ENCODE measurements at places on chromosomes 6 and 20.

- no peak for DNase-seq
These were observed 166.4 kb upstream of the IRAK1BP1 start for GRCh38 chr6:78700991-78701390.

DNA sequence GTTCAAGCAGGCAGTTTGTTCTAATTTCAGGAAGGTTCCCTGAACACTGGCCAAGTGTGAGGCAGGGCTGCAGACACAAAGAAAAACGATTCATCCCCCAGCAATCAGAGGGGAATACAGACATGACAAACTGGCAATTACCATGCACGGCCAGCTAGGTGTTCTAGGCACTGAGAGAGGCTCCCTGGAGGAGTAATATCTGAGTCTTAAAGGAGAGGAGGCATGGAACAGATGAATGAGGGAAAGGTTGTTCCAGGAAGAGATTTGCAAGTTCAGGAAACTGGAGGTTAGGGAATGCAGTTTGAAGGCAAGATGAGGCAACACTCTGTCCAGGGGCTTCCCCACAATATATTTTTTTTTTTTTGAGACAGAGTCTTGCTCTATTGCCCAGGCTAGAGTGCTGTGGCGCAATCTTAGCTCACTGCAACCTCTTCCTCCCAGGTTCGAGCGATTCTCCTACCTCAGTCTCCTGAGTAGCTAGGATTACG, 11.1 kb downstream of the RRAGD start:
- DNase-seq: no peak

DNA sequence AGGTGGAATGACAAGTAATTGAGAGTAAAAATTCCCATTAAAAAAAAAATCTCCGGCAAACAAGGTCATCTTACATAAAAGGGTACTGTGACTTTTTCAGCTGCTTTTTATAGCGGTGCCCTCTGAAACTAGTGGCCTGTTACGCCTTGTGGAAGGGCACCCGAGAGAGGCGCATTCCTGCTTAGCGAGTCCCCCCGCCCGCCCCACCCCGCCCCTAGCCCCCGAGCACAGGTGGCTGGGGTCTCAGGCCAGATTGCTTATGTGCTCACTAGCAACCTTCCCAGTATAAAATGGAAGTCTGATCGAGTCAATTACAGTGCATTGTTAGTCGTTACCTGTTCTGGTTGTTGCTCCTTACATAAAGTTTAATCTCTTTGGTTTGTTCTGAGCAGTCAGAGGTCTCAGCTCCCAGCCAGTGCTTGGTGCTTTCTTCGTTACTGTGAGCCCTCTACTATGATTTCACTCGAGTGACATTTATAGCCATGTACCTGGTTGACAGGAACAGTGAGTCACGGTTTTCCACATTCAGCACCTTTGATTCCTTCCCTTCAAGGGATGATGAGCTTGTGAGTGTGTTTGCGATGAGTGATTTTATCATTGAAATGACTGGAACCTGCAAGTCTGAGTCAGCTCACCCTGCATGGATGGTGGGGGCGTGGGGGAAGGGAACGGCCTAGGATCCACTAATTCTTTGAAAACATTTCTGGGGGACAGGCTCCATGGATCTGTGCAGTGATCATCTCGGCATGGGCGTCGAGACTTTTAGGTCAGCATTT, 47.6 kb downstream of the ZDHHC14 start:
- no peak for DNase-seq

DNA sequence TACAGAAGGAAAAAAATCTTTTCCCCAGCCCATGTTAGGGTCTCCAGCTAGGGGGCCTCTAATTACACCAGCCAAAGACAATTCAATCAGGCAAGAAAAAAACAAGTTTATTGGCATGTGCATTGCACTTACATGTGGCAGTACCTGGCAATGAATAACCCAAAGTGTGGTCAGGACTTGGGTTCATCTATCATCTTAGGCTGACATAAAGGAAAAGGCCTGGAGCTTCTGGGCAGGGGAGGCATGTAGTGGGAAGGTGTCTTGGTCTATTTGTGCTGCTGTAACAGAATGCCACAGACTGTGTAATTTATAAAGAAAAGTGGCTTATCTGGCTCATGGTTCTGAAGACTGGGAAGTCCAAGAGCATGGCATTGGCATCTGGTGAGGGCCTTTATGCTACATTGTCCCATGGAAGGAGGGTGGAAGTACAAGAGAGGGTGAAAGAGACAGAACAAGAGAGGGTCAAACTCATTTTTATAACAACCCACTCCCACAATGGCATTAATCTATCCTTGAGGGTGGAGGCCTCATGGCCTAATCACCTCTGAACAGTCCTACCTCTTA, 4.4 kb upstream of the PYGB start:
- no peak for DNase-seq

Measured in activated CD8-positive, alpha-beta memory T cell treated with anti-CD3 and anti-CD28 coated beads for 1 hour (primary cell).